Stimulated activated CD4-positive, alpha-beta T cell treated with anti-CD3 and anti-CD28 coated beads, Interleukin-12 subunit alpha, Interleukin-12 subunit beta, amount 100 ng/mL, for 24 hours (primary cell): ENCODE measurements at places on chromosomes 12 and 14.

DNA sequence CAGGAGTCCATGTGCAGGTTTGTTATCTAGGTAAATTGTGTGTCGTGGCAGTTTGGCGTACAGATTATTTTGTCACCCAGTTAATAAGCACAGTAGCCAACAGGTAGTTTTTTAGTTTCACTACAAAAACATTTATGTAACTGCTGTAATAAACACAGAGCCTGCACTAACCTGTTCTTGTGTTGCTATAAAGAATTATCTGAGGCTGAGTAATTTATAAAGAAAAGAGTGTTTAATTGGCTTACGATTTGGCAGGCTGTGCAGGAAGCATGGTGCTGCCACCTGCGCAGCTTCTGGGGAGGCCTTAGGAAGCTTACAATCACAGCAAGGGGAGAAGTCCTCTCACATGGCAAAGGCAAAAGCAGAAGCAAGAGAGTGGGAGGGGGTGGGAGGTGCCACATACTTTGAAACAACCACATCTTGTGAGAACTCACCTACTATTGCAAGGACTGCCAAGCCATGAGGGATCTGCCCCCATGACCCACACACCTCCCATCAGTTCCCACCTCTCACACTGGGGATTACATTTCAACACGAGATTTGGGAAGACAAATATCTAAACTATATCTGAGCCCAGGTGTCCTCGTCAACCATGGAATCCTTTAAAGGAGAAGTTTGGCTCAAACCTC, 266.4 kb upstream of the GRIP1 start:
- DNase-seq, result no peak

GRCh38 chr12:89353188-89353822, 1.0 kb upstream of the DUSP6 start:
- DNase-seq, result no peak

GRCh38 chr12:128829861-128830504, 6.2 kb upstream of the SLC15A4 start:
- no peak for DNase-seq

GRCh38 chr14:40398981-40399380, 966.7 kb upstream of the FBXO33 start:
- DNase-seq, result no peak

- no peak for DNase-seq
Measured at GRCh38 chr12:67716817-67717216, 68.3 kb downstream of the DYRK2 start.

- DNase-seq, result no peak
Measured at GRCh38 chr14:49641697-49642129, 6.7 kb upstream of the DNAAF2 start.

DNA sequence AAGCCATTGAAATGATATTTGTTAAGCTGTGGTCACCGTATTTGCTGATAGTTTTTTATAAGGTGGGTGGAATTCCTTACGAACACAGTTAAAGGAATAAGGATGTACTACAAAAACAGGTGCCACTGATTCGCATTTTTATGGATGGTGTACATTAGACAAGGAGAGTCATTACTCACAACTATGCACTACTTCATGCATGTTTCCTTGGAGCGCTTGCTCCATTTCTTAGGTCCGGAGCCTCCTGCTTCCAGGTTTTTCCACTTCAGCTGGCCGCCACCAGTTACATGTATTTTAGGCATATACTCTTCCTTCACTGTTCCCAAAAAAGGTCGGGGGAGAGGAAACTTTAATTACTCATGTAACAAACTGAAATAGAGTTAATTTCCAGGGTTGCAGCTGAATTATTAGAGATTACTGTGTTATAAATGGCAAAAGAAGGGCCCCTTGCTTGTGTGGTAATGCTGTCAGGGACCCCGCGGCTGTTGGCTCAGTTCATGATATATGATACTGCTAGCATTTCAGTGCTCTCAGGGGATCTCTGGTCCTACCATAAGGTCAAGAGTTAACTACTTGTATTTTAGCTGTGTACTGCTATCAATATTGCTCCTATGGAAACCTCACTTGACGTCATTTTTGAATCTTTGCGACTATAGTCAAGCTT, 454.7 kb downstream of the NPAS3 start:
- DNase-seq, result no peak

DNA sequence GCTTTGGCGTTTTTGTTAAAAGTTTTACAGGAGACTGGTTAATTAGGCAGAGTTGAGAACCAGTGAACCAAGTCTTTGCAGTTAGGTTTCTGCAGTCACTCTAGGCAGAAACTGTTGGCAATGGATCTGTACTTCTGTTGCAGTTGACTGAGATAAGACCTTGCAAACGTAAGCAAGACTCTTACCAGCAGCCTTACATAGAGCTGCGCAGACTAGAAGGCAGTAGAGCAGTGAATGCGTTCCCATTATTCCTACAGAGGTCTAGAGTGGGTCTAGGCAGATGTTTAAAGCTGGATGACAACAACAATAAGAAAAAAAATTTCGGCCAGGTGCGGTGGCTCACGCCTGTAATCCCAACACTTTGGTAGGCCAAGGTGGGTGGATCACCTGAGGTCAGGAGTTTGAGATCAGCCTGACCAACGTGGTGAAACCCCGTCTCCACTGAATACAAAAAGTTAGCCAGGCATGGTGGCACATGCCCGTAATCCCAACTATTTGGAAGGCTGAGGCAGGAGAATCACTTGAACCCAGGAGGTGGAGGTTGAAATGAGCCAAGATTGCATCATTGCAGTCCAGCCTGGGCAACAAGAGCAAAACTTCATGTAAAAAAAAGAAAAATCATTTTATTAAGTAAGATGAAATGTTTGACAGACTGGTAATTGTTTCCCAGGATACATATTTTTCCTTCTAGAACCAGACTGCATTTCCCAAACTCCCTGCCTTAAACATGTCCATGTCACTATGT, 12.3 kb downstream of the RNASE9 start:
- no peak for DNase-seq

- DNase-seq, result no peak
Measured at GRCh38 chr12:53603804-53604203, 22.4 kb downstream of the ATF7 start.

DNA sequence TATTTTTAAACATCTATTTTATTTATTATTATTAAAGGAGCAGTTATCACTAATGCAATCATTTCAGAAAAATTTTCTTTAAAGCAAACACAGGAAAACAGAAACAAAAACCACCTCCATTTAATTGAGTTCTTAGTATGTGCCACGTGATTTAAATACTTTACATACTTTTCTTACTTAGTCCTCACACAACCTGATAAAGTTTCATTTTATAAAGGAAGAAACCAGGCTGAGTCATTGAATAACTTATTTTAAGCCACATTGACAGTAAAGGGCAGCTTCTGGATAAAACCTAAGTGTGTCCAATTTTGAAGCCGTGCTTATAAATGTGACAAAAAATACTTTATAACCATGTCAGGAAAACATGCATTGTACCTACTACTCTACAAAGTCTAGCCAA, 57.1 kb upstream of the PCED1B start:
- DNase-seq, result no peak

DNA sequence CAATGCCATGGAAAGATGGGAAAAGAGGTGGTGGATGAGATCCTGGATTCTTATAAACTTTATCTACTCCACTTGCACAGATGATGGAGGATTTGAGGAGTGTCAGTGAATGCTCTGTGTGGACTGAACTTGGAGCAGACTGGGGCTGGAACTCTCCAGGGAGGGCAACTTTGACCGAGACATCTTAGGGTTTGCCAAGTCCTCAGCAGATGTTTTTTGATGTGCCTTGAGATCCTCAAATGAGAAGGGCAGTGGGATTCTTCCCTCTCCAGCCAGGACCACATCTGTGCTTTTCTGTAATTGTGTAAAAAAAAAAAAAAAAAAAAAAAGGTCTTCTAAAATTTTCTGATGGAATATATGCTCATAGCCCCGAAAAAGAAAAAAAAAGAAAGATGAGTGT, 23.0 kb upstream of the MYL2 start:
- DNase-seq, result no peak

DNA sequence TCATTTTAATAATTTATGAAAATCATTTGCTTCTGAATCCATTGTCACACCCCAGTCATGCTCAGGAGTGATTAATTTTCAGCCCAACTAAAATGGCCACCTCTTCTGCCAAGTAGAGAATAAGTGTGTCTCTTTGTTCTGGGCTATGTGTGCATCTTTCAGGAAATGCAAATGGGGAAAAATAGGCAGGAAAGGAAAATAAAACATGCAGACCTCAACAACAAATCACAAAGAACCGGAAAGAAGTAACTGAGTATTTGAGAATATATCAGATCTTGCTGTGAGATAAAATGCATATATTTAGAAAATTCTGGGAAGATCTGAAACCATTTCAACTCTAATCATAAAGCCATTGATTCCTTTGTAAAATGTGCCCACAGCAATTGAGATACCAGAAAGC, 763.9 kb downstream of the GALC start:
- DNase-seq, result no peak

GRCh38 chr14:75343911-75344310, 65.3 kb downstream of the FOS start:
- no peak for DNase-seq

DNA sequence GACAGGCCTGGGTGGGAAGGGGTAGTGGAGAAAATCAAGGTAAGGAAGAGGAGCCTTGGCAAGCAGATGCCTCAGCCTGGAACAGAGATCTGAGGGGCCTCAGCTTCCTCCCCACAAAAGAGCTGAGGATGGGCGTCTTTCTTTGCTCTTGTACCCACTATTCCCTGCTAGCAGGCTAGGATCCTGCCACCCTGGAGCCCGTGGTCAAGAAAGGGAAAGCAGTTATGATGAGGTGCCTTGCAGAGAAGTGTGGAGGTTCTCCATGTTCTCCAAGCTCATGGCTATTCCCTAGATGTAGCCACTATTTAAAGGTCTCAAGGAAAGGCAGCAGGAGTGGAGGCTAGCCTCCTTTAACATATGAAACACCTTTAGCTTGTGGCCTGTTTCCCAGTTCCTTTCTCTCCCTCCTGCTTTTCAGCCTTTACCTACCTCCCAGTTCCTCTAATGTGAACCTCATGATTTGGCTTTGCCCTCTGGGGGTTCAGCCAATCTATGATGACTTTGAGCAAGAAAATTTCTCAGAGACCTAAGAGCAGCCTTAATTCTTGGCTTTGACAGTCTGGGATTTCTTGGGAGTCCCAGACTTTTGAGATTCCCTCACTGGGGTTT, 1.1 kb downstream of the IKZF4 start:
- DNase-seq, result no peak

GRCh38 chr14:48430805-48431204, 755.4 kb upstream of the MDGA2 start:
- no peak for DNase-seq

GRCh38 chr14:95300002-95300696, 19.6 kb downstream of the CLMN start:
- DNase-seq, result no peak

- no peak for DNase-seq
Measured at GRCh38 chr14:74515891-74516412, 22.4 kb downstream of the ISCA2 start.

GRCh38 chr12:68614105-68614679, 3.5 kb downstream of the RAP1B start:
- no peak for DNase-seq

GRCh38 chr12:26704684-26705460, 128.1 kb downstream of the ITPR2 start:
- no peak for DNase-seq

- DNase-seq, result no peak
Measured at GRCh38 chr14:81315341-81315740, 84.8 kb downstream of the STON2 start.

DNA sequence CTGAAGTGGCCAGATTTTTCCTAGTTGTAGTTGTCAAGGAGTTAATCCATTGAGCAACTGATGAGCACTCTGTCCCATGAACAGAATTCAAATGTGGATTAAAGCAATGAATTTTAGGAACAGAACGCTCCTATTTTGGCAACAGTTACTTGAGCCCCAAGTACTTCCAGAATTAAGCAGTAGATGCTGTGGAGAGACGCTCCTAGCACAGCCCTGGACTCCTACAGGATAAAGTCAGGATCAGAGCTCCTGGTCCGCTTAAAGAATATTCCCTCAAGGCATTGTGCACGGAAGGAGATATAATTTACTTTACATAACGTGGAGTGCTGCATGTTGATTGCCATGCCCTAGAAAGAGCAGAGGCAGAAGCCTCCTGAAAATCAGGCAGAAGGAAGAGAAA, 53.4 kb downstream of the FLRT2 start:
- no peak for DNase-seq

DNA sequence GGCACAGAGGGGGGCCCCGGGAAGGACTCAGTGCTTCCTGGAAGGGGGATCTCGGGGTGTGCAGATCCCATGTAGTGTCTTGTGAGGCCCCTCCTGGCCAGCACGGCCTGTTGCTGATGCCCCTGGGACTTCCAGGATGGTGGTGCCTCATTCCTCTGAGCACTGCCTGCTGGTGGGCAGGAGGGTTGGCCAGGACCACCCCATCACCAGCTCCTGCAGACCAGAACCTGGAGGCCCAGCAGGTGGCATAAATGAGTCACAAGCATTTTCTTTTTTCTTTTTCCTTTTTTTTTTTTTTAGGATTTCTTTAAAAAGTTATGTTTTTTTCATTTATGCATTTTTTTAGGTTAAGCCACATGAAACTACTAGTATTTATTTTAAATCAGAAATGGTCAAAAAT, 8.0 kb downstream of the MMP17 start:
- DNase-seq, result no peak

GRCh38 chr12:106769546-106769945, 4.9 kb upstream of the RIC8B start:
- no peak for DNase-seq

DNA sequence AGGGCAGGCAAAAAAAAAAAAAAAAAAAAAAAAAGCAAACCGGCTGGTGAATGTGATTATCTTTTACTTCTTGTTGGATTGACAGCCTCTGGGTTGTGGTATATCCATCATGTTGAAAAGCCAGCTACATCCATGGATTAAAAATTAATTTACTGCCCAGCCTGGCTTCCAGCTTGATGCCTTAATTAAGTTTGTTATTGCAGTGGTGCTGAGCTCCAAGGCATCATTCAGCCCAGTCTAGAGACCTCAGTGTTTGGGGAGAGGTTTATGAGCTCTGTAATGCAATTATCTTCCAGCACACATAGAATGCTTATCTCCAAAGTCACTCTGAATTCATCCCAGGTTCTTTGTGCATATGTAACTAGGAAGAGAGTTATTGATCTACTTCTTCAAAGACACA, 114.8 kb downstream of the RIMBP2 start:
- DNase-seq, result no peak

GRCh38 chr12:77553976-77554619, 276.6 kb upstream of the NAV3 start:
- DNase-seq, result no peak

DNA sequence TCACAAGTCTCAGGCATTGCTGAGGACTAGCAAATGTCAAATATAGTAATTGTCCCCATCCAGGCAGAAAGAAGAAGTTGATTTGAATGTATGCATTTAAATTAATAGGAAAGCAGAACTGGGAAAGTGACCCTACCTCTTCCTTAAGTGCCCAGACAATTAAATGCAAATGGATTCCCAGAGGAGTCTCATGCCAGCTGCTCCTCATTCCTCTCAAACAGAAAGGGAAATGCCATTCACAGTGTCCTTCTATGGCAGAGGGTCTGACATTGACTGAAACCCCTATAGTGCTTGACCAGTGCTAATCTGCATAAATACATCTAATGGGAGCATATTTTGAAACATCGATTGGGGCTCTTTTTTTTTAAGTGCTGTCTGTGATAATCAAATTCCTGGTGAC, 292.4 kb upstream of the SEL1L start:
- DNase-seq, result no peak

GRCh38 chr12:45987340-45987727, 3.0 kb downstream of the SCAF11 start:
- DNase-seq, result no peak

- DNase-seq, result no peak
Measured at GRCh38 chr14:55514819-55515490, 65.1 kb upstream of the KTN1 start.

- DNase-seq, result no peak
Measured at GRCh38 chr12:48017496-48017895, 13.2 kb upstream of the COL2A1 start.
